Kidney tubule cell (primary cell): ENCODE measurements at places on chromosomes 5 and 9.

DNA sequence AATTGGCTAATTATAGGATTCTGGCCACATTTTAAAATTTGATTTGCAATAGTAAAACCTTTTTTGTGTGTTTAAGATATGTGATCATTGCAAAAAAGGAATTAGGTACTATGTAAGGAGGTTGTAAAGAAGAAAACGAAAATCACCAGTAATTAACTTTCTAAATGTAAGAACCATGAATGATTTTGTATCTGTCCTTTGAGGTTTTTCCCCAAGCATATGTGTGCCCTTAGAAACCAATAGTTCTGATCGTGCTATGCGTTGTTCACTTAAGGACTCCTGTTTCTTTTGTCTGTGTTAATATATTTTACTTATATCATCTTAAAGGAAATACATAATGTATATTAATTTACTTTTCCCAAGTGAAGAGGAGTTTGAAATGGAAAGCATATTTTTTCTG lies 410.2 kb downstream of the PSAT1 start:
- no peak for DNase-seq

DNA sequence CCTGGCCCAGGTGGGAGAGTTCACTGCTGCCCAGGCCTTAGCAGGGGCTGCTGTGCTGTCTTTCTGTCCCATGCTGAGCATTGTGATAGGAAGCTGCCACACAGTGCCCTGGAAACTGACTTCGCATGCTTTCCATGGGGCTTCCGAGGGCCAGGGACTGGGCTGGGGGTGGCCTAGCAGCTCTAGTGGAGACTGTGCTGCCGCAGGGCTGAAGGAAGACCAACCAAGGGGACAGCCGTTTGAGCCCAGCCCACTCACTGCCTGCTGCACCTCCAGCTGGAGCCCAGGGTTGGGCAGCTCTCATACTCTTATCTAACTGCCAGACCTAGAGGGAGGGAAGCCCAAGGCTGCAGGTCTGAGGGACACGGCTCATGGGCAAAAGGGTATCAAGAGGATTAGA lies 79.2 kb downstream of the RGS3 start:
- no peak for DNase-seq

- DNase-seq: no peak
Observed at GRCh38 chr5:157354800-157355199, 88.9 kb downstream of the CYFIP2 start.

DNA sequence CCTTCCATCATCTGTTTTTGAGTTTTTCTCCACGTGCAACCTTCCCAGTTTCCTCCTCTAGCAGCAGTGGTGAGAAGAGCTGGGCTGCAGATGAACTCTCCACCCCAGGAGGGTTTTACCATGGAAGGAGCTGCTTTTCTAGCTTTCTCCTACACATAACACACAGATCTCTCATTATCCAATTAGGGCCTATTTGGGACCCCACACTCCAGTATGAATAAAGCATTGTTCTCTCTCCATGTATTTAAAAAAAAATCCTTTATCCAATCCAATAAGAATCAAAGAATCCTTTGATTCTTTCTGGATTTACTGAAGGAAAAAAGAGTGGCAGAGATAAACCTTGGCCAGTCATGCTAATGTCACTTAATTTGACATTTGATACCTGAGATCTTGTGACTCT lies 31.6 kb upstream of the NAA35 start:
- no peak for DNase-seq

DNA sequence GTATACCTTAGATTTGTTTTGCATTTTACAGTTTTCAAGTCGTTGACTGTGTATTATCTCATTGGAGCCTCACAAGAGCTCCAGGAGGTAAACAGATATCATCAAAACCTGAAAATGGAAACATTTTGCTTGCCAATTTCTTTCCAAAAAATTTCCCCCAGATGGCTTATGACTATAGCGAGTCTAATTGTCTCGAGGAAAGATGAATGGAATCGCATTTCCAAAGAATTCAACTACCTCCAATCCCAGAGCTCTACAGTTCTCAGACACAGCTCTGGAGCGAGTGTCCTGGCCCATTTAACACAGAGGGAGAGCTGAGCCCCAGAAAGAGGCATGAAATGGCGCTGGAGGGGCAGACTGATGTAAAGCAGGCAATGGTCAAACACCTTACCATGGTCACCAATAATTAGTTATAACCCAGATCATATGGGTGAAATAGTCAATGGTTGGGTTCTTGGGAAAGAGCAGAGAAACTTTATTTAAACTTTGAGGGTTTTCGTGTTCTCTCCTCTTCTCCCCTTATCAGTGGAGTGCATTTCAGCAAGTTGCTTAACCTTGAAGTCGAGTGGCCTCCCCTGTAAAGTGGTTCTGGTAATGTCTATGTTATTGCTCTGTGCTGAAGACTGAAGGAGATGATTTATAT lies 168.2 kb downstream of the ZDHHC21 start:
- DNase-seq: no peak

GRCh38 chr5:140965905-140966292 lies 377 bp upstream of the PCDHAC2 start:
- DNase-seq: peak; percentile 9

DNA sequence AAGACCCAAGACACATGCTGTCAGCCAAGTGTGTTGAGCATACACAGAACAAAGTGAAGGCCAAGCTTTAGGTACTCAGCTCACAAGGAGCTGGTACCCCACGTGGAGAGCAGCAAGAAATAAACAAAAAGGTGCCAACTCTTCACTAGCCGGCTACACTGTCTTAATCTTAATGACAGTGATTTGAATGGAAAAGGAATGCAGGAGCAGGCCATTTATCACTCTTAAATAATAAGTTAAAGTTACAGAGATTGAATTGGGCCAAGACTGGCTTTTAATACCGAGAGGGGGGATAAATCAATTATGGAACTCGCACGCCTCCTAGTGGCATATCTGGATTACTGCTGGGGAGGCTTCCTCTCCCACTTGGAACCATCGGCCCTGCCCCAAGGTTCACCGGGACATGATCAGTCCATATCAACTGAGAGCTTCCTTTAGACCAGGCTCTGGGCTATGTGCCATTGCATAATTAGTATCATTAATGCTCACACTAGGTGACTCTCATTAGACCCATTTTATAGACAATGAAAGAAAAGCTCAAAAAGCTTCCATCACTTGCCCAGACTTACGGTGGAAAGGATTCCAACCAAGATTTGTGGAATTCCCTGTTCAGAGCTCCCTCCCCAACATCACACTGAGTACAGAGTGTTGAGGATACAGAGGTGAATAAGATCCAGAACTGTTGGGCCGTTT lies 94.0 kb downstream of the ACTL7B start:
- DNase-seq: peak; percentile 58

DNA sequence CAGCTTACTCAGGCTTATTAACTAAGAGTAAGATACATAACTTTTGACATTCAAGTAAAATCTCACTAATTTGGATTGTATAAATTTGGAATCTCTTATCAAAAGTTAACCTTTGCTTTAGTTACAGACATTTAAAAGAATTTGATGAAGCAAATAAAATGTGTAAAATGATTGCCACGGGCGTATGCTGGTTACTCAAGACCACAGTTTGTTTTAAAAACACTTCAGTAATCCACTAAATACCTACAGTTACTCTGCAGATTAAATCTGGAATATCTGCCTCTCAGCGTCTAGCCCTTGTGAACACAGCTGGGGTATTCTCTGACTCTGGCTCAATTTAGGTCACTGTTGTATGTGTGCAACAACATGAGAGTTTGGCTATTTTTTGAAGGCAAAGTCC lies 143.8 kb downstream of the MCTP1 start:
- DNase-seq: no peak

GRCh38 chr9:18352711-18353110 lies 121.2 kb upstream of the ADAMTSL1 start:
- DNase-seq: peak; percentile 61

GRCh38 chr5:98474782-98475181 lies 298.7 kb upstream of the RGMB start:
- no peak for DNase-seq

GRCh38 chr5:132825834-132826391 lies 4.5 kb downstream of the SHROOM1 start:
- DNase-seq: no peak

DNA sequence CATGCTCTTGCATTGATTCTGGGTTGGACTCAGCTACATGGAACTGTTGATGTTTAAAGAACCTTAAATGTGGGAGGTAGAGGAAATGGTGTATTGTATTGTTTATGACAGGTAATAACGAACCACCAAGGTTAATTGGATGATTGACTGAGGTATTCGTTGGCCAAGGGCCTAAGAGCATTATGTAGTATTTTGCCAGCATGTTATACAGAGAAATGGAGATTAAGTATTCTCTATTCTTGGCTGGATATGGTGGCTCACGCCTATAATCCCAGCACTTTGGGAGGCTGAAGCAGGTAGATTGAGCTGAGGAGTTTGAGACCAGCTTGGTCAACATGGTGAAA lies 59.0 kb upstream of the CDK20 start:
- DNase-seq: no peak

- no peak for DNase-seq
Observed at GRCh38 chr5:179111267-179112207, 51.4 kb downstream of the ZNF354C start.

DNA sequence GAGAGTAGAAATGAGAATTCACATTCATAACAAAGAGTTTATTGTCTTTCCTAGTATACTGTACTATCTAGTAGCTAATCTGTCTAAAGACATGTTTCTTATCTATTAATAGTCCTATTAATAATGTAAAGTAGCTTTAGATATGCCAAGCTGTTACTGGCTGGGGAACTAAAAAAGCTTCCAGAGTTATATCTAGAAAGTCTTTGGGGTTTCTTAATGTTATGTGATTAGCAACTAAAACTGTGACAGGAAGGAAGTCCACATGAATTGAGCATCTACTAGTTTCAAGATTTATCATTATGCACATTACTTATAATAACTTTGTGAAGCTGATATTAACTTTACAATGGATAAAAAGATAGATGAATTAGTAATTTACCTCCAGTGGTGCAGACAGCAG lies 122.7 kb upstream of the CDKN2B start:
- no peak for DNase-seq

DNA sequence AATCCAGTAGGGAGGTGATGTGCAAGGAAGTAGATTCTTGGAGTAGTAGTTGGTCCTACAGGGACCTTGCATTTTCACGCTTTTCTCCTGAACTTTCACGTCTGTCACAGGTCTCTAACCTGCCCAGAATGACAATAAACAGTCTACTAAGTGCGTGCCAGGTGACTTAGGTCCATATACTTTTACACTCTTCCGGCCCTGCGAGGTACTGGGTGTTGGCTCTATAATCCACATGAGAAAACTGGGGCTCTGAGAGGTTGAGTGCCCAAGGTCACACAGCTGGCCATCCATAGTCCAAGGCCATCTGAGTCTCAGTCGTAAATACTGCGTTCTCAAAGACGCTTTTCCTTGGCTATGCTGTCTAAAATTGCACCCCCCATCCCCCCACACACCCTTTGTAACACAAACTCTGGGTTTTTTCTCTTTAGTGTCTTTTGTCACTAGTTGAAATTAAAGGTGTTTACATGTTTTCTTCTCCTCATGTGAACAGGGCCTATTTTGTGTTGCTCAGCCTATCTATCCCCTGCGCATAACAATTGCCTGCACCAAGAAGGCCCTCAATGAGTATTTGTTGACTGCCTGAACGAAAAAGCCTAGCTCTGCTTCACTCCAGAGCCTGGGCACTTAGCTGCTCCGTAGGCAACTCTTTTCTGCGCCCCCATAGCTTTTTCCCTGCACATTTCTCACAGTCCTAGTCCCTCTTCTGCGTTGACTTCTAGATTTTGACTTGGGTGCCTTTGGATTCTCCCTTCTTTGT lies 943 bp downstream of the SFXN1 start:
- no peak for DNase-seq

- no peak for DNase-seq
Observed at GRCh38 chr9:96025995-96026602, 150.6 kb downstream of the ERCC6L2 start.

DNA sequence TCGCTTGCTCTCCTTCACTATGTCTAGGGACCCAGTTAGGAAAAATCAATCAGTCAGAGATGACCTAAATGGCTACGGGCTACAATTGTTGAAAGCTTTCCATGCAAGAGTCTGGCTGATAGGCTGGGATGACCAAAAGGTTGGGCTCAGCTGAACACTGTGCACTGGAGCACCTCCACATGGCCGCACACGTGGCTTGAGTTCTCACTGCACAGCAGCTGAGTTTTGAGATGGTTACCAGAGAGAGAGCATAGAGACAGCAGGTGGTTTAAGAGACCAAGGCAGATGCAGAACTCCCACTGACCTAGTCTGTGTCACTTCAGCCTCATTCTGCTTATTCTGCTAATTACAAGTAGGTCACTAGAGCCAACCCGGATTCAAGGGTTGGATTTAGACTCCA lies 2354.8 kb upstream of the C9orf72 start:
- no peak for DNase-seq

GRCh38 chr5:91379246-91379913 lies 3.7 kb downstream of the ARRDC3 start:
- DNase-seq: no peak

- no peak for DNase-seq
Observed at GRCh38 chr5:10546186-10546585, 17.7 kb upstream of the ANKRD33B start.

GRCh38 chr5:17076272-17076671 lies 140.2 kb upstream of the MYO10 start:
- no peak for DNase-seq

- no peak for DNase-seq
Observed at GRCh38 chr9:69834591-69835184, 14.1 kb downstream of the CFAP95 start.

GRCh38 chr9:115373000-115373709 lies 255.2 kb upstream of the TNC start:
- DNase-seq: peak; percentile 98

GRCh38 chr9:69172895-69173294 lies 1.2 kb upstream of the TJP2 start:
- no peak for DNase-seq
